Mesothelial cell of epicardium (in vitro differentiated cells): ENCODE measurements at places on chromosomes 3 and 15.

- DNase-seq: no peak
These were observed 14.5 kb upstream of the IL16 start for GRCh38 chr15:81182031-81182755.

DNA sequence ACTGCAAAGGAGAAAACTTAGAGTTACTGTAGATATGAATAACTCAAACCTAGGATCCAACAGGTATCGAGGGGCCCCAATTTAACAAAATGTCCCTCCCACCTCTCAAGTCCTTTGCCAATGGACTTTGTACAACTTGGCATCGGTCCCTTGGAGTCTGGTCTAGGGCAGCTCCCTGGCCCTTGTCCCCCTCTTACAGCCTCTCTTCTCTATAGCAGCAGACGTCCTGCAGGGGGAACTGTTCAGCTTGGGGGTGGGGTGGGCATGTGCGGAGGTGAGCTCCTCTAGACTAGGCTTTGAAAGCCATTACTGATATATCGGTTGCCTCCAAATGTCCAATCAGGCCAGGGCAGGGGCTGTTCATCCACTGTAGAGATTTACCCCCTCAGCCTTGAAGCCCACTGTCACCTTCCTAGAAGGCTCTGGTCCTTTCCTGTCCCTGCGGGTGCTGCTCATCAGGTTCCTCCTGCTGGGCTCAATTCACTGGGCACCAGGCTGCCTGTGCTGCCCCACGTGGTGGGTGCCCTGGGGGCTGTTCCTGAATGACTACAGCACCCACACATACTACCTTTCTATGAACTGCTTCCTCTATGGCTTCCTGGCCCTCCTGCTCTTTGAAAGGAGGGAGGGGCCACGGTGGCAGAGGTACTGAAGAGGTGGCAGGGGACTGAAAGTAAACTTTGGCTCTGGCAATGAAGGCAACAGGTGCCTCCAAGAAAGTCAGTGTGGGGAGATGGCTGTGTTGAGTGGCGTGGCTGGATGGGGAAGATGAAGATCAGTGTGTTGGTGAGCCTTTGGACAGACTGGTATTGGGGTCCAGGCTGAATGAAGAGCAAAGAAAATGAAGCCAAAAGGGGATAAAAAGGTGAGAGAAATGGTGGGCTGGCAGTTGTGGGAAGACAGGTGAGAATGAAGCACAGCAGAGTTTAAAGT is 78.8 kb upstream of the MEX3B start:
- no peak for DNase-seq

GRCh38 chr3:187913617-187914033 is 168.4 kb upstream of the BCL6 start:
- no peak for DNase-seq

DNA sequence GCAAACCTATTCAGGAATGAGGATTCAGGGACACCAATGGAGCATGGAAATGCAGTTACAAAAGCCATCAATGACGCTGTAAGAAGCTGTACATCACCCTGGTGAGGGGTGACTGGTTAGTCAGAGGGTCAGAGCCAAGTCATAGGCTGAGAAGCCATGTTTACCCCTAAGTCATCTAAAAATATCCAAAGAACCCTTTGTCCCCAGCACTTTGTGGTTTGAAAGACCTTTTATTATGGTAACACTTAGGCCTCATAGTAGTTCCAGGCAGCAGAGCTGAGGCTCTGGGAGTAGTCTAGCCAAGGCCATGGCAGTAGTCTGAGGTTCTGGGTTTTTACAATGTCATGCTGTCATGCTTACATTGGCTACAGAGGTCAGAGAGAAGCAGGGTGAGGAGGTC is 131.2 kb downstream of the CTNNB1 start:
- DNase-seq: no peak

GRCh38 chr3:38649500-38650247 is at the start of gene SCN5A:
Gene SCN5A (minus strand): TSS chr3:38649687. CDS start chr3:38633307, 16,380 bp downstream.
- peak; percentile 55 for DNase-seq

DNA sequence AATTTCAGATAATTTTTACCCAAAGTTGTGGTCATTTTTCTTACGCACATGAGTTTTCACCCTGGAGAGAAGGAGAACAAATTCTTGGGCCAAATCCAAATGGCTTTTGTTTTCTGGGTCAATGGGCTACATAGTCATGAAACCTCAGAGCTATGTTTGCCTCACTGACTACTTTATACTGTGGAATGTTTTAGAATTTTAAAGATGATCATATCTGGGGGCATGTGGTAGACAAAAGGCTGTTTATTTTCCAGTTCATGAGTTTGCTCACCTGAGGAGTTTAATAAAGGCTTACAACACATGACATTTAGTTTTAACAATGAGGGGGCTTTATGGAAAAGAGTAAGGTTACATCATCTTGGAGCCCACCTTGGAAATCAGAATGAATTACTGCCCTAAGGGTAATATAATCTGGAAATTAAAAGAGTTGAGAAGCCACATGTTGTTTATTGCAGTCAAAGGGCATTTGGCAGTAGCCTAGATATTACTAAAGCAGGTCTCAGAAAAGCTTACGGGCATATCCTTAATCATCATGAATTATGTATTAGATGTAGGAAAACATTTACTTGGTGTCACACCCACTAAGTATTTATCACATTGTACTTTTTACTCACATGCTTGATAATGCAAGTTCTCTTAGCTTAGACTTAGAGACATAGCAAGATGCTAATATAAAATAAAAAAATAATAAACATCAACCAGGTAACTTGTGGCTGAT is 466.1 kb downstream of the EDEM1 start:
- DNase-seq: no peak

- DNase-seq: no peak
These were observed 6.1 kb downstream of the WNT7A start for GRCh38 chr3:13873818-13874217.

- no peak for DNase-seq
These were observed 7.6 kb downstream of the NMNAT3 start for GRCh38 chr3:139670196-139670595.

- DNase-seq: no peak
These were observed 362.3 kb upstream of the RGMA start for GRCh38 chr15:93451265-93451664.

DNA sequence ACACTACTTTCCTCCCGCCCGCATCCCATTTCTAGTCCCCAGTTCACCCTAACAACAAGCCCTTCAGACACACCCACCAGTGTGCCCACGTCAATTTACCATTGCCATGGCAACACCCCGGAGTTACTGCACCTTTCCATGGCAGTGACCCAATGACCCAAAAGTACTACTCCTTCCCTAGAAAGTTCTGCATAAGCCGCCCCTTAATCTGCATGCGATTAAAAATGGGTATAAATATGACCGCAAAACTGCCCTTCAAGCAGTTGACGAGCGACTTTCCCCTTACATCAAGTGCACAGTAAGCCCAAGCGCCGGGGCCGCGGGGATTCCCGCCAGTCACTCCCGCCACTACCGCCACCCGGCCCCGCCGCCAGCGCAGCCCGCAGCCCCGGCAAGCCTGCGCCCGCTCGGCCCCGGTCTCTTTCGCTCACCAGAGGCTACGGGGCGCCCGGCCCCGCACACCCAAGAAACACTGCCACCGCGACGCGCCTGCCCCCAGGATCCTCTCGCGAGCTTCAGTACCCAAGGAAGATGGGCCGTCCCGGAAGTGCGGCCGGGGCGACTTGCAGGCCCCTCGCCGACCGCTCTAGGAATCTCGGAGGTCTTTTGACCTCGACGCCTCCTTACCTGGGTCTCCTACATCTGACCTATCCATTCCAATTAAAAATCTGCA is 27.2 kb upstream of the ZNF502 start:
- DNase-seq: peak; percentile 69

DNA sequence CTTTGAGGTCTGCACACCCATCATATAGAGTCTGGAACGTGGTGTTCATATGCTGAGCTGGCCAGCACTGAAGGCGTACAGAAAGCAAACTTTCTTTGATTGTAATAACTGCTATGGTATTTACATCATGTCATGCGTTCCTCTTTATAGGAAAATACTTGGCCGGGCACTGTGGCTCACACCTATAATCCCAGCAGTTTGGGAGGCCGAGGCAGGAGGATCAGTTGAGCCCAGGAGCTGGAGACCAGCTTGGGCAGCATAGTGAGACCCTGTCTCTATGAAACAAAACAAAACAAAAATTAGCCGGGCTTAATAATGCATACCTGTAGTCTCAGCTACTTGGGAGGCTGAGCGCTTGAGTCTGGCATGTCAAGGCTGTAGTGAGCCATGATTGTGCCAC is 3.4 kb upstream of the SNX22 start:
- no peak for DNase-seq

GRCh38 chr3:128372281-128372680 is 94.4 kb downstream of the DNAJB8 start:
- no peak for DNase-seq

DNA sequence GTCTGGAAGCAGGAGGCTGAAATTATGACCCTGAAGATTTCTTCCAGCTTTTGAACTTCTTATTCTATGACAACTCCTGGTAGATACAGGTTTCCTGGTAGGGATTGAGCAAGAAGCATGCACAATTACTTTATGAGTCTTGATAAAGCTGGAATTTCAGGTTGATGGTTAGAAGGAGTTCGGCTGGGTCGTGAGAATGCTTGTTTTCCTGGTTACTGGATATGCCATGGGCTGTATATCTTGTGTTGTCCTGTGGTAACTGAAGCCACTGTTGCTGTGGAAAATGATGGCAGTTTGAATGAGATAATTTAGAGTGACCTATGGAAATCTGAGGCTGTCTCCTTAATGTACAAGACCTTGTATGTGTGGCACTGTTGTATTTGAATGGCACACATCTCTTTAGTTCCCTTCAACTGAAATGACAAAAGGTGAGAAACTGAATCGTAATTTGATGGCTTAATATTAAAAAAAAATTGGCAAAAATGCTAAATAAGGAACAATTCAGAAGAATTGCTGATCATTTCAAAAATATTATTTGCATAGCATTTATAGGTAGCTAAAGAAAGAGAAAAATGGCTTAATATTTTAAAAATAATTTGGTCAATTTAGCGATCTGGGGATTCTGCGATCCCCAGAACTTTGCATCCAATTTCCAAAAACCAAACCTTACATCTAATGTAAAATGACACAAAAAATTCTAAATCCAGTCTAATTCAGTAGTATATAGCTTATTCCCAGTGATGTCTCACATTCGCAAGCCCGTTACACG is 1.1 kb upstream of the UBE2E1 start:
- no peak for DNase-seq

DNA sequence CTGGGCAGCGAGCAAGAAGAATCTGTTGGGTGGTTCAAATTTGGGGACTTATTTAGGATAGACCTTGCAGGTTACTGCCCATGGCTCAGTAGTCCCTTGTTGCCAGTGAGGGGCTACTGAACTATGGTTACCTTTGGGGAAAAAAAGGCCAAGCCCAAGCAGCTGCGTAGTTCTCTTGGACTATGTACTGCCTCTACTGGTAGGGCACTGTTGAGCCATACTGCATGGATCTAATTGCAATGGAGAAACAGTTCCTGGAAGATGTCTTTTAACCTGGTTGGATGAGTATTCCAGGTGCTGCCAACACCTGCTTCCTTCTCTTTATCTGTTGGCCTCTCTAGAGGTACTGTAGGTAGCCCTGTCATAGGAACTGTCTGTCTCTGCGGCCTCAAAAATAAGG is 671.9 kb upstream of the CBLB start:
- DNase-seq: no peak

DNA sequence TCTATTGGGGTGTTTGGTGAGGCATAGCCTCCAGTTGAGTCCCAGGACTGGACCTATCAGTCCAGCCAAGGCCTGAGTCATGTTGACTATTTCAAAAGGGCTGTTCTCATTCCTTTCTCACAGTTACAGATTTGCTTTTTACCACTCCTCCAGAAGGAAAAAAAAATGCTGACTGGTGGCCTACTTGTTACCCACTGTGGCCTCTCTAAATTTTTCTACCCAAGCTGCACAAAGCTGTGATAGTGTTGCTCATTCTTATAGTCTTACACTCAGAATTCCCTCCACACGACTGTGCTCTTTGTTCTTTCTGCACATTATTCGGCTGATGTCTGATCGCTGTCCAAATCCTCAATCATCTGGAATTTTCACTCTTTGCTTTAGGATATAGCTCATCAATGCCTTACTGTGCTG is 1142.2 kb downstream of the IGSF11 start:
- DNase-seq: no peak

DNA sequence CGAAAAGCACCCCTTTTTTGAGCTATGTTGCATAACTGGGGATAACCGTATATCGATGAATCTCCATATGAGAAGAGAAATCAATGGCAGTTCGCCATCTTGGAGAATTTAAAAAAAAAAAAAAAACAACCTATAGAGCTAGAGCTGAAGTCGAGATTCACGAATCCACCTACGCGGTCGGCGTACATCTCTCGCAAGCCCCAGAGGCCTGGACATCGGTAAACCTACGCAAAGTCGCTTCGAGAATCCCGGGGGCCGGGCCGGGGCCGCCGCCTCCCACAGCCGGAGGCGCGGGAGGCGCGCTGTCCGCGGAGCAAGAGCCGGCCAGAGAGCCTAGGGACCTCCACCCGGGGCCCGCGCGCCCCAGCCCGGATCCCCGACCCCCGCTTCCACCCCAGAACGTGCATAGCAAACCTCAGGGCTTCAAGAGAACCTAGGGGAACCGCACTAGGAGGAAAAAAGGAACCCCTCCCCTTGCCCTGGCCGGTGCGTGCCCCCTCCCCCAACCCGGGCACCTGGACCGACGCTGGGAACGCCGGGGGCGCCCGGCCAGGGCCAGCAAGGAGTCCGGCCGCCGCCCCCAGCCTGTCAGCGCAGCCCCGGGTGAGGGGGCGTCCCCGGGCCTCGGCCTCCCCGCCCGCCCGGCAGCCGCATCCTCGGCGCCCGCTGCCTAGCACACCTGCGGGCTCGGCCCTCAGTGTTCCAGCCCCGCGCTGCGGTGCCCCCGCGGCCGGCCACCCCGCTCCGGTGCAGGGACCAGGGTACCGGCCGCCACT is 567 bp downstream of the PFN2 start:
- peak; percentile 87 for DNase-seq

DNA sequence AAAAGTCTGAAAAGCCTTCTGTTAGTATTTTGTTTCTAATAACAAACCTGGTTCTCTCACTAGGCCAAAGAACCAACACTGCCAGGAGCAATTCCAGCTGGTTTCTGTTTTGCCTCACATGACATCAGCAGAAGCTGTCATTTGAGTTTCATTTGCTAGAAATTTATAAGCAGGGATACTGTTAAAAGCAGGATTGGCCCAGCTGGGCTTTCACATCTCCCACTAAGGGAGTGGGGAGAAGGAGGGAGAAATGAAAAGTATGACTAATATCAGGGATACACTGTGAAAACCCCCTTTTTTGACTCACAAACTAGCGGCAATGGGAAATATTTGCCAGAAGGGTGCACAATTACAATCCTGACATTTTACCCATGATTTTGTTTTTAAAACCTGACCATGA is 5.3 kb downstream of the CCDC80 start:
- DNase-seq: no peak

GRCh38 chr3:184491011-184491576 is 70.5 kb upstream of the EPHB3 start:
- no peak for DNase-seq
